ENCODE measurements at places on chromosomes 11 and 22.
A peak's percentile ranks its signal among the peaks of the same experiment; 100 is the strongest.

- DNase-seq: no peak
These were observed 8.9 kb downstream of the HEPHL1 start for GRCh38 chr11:94030059-94030458.

DNA sequence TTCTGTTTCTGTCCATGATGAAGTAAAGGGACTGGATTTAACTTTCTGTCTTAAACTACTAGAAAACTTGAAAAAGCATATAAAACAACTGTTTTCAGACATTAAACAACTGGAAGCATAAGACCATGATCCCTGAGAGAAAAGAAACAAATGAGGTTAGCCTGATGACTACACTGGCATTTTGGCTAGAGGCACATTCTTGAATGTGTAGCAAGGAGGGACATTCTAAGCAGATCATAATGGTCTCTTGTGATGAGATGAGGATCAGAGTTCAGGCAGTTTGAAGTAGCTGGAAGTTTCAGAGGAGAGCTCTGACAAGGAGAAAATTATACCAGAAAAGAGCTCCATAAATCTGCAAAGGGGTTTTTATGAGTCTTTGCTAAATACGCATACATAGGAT is 75.4 kb downstream of the AASDHPPT start:
- peak; percentile 29 for DNase-seq

DNA sequence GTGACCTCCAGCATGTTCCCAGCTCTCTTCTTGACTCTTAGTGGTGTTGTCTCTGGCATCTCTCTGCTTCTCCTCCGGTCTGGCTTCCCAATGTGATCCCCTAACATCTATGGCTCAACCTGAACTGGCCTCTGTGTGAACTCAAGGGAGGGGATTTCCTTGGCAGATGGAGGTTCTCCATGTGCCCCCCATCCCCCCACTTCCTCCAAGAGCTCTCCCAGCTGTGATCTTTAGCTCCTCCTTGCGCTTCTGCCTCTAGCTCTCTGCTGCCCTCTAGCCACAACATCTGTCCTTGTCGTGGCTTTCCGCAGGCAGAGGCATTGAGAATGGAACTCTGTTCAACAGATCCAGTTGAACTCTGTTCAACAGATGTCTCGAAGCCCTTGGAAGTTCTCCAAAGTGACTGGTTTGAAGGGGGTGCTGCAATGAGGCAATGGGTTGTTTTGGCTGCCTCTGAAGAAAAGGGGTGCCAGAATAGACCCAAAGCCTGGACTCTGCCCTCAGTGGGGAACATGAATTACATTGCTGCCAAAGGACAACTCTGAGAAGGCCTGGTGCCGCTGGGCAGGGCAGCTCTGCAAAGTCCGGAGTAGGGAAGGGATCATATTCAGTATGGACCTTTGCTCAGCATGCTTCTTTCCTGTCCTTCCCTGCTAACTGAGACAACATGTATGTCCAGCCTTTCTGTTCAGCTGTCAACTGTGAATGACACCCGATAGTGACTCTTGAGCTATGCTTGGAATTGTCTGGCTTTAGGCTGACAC is 61.9 kb downstream of the ADM start:
- DNase-seq: peak; percentile 94

DNA sequence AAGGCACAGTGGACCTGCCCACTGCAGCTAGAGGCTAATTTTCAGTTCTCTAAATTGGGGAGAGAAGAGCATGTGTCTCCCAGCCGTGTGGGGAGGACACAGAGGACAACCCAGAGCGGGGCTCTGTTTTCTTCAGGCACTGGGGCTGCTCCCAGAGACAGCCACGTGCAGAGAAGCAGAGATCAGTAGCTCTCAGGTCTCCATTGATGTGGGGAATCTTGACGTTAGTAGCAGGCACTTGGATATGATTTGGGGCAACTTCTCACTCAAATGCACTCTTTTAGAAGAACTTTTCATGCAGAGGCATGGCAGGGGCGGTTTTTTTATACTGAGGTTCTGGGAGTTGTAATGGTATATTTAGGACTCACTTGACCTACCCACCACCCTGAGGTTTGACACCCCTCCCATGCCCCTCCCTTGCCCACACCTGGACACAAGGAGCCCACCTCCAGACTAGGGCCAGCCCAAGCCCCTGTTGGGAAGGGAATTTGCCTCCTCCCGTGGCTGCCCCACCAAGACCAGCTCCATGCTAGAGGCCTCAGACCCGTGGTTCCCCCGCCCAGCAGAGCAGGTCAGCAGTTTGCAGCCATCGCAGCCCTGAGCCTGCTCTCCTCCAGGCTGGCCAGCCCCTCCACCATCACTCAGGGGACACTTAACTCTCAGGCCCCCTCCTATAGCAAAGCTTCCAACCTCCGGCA is 94.2 kb upstream of the RTL6 start:
- no peak for DNase-seq

DNA sequence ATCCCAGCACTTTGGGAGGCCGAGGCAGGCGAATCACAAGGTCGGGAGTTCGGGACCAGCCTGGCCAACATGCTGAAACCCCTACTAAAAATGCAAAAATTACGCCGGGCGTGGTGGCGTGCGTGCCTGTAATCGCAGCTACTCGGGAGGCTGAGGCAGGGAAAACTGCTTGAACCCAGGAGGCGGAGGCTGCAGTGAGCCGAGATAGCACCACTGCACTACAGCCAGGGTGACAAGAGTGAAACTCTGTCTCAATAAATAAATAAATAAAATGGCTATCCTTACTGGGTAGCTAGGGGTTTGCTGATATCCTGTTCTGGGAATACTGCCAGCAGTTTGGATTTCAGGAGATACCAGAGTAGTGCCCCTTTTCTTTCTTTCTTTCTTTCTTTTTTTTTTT is 2.4 kb upstream of the RBM14 start:
- no peak for DNase-seq

DNA sequence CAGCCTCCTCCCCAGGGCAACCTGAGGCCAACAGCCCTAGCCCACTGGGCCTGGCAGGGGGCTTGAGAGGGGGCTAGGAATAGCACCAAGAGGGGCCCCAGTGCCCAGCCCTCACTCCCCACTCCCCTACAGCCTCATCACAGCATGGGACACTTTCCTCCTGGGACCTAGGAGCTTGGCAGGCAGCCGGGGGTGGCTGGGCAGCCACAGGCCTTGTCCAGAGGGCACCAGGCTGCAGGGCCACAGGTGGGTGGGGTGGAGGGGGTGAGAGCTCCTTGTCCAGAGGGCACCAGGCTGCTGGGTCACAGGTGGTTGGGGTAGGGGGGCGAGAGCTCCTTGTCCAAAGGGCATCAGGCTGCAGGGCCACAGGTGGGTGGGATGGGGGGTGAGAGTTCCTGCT is 61.8 kb downstream of the WNT7B start:
- no peak for DNase-seq

DNA sequence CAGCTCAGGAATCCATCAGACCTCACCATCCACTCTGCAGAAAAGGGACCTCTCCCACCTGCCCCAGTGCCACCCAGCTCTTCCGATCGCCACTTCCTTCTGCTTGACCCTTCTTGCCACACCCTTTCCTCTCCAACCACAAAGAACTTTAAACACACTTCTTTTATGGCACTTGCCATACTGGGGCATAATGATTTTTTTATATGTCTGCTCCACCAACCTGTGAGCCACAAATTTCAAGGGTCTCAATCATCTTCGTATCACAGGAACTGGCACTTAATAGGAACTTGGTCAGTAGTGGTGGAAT is 11.7 kb upstream of the MYH9 start:
- DNase-seq: no peak

DNA sequence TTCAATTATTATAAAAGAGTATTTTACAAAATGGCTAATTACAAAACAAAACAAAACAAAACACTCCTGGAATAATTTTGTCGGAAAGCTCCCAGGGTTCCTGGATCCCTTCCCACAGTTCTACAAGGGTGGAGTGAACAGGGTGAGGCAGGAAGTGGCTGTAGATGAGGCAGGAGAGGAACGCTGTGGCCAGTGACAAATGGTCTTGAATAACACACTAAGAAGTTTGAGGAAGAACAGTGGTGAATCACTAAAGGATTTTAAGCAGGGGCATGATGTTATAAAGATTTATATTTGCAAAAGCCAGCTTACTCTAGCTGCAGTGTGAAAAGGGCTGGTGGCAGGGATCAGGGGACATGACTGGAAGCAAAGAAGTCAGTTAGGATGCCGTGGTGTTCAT is 33.8 kb upstream of the APOA1 start:
- DNase-seq: peak; percentile 88

DNA sequence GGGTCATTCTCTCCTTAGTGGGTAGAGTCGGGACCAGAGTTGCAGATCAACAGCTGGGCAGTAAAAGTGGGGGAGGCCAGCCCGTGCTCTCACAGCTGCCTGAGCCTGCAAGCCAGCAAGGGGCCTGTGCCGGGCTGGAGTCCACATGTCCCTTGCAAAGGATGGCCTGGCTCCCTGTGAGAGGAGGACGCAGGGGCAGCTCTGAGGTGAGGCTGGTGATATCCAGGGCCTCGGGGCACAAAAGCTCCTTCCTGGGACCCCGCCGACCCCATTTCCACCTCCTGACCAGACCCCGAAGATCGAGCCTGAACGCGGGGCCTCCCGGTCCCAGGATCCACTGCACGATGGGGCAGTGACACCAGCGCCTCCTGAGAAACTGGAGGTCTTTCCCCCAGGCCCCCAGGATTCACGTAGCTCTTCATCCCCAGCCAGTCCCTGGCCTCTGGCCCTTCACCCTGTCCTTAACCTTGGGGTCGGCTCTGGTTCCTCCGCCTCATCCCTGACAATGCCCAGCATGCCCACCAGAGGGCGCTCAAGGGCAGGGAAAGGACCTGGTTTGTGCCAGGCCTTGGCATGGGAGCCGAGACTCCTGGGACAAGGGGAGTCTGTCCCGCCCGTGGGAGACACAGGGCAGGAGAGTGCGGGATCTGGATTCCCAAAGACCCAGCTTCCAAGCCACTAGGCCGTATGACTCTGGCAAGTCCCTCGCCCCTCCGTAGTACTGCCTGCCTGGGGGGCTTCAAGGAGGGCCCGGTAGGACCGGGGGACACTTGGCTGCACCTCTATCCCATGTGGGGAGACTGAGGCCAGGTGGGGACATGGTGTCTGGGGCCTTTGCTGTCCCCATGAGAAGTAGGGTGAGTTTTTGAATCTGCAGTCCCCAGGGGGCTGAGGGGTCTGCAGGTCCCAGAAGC is 17.8 kb upstream of the WNT7B start:
- DNase-seq: peak; percentile 73

- DNase-seq: peak; percentile 82
These were observed at the start of gene ARCN1 for GRCh38 chr11:118572061-118572980. ARCN1 (plus strand) TSS chr11:118572409; CDS start chr11:118572548, 139 bp downstream.

- no peak for DNase-seq
These were observed 359.2 kb downstream of the BUD13 start for GRCh38 chr11:116413301-116414242.

- DNase-seq: peak; percentile 14
These were observed 1.3 kb upstream of the MLC1 start for GRCh38 chr22:50086526-50086925.

GRCh38 chr22:32106930-32107329 is 52.2 kb downstream of the C22orf42 start:
- DNase-seq: no peak

GRCh38 chr22:38859581-38860282 is 12.3 kb downstream of the CBX6 start:
- no peak for DNase-seq

- peak; percentile 35 for DNase-seq
These were observed 582.6 kb downstream of the METTL15 start for GRCh38 chr11:28690746-28691145.

- no peak for DNase-seq
These were observed 65.2 kb downstream of the PPP6R2 start for GRCh38 chr22:50408311-50408710.

- no peak for DNase-seq
These were observed 66.1 kb downstream of the ME3 start for GRCh38 chr11:86606270-86606835.

GRCh38 chr11:84476581-84476980 is 1150.6 kb downstream of the DLG2 start:
- DNase-seq: no peak

- no peak for DNase-seq
These were observed 47.6 kb downstream of the LIF start for GRCh38 chr22:30198921-30199320.

- peak; percentile 14 for DNase-seq
These were observed 121.5 kb downstream of the CHST1 start for GRCh38 chr11:45543808-45544422.

DNA sequence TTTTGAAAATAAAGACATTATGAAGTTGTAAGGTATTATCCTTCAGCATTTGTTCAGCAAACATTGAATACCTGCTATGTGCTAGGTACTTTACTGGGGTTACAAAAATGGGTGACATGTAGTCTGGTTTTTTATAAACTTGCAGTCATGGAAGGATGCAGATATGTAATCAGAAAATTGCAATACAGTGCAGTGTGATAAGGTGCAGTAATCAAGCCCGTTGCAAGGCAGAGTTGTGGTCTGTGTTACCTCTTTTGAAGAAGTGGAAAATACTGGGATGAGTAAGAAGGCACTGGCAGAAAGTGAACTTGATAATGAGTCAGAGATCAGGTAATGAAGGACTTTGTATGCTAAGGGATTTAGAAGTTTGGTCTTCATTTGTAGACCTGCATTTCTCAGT is 8.1 kb downstream of the FBXO7 start:
- DNase-seq: no peak

GRCh38 chr11:27933992-27934829 is 173.7 kb downstream of the KIF18A start:
- DNase-seq: peak; percentile 100

DNA sequence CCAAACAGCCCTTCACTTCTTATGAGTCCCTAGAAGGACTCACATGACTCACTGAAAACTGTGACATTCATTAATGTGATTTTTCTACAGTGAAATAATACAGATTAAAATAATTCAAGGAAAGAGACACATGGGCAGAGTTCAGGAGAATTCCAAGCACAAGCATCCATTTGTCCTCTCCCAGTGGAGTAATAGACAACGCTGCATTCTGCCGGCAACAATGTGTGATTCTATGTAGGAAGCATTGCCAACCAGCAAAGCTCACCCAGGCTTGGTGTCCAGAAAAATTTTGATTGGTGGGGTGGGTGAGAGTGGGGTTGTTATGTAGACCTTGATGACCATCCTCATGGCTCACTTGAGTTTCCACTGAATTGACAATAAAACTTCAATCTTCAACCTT is 123.9 kb downstream of the VPREB1 start:
- DNase-seq: no peak

GRCh38 chr22:49678137-49678841 is 149.4 kb downstream of the BRD1 start:
- no peak for DNase-seq

DNA sequence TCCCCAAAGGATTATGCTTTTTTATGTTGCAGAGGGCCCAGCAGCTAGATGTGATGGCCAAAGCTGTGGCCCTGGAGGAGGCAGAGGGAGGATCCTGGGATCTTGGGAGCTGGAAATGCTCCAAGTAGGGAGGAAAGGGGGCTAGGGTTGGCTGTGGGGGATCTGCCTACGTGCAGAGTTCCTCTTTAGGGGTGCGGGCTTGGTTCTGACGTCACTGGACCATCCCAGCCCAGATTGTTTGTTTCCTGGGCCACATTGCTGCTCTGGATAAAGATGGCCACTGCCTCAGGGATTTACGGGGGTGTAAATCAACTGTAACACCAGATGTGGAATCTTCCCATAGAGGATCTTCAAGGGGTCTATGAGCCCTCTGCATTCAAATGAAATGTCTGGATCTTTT is 110.3 kb upstream of the SYT13 start:
- no peak for DNase-seq

Data from EL (cell line).